ENCODE measurements at places on chromosomes 2 and 18. TPM values are rescaled to one million over a fixed set of nuclear protein-coding genes. Genes with fewer than 3 reads are reported as not detected.

The ANKRD30BL gene
- total RNA-seq: 47.0 TPM

The CHST9 gene
- 2.5 TPM for total RNA-seq

The CABYR gene
- total RNA-seq: 26.6 TPM

The SEPTIN10 gene
- 91.7 TPM for total RNA-seq

The TANC1 gene
- total RNA-seq: 16.0 TPM

The IL37 gene
- not detected for total RNA-seq

The ARL5A gene
- 61.7 TPM for total RNA-seq

The PSD4 gene
- 5.3 TPM for total RNA-seq

The TUBA3E gene
- total RNA-seq: not detected

The HRH4 gene
- not detected for total RNA-seq

The OST4 gene
- 192 TPM for total RNA-seq

The TPRKB gene
- 32.9 TPM for total RNA-seq

The ZNF236 gene
- total RNA-seq: 45.7 TPM

All from parietal lobe (tissue), 2 donors.